ENCODE measurements at places on chromosomes 16 and 17.

DNA sequence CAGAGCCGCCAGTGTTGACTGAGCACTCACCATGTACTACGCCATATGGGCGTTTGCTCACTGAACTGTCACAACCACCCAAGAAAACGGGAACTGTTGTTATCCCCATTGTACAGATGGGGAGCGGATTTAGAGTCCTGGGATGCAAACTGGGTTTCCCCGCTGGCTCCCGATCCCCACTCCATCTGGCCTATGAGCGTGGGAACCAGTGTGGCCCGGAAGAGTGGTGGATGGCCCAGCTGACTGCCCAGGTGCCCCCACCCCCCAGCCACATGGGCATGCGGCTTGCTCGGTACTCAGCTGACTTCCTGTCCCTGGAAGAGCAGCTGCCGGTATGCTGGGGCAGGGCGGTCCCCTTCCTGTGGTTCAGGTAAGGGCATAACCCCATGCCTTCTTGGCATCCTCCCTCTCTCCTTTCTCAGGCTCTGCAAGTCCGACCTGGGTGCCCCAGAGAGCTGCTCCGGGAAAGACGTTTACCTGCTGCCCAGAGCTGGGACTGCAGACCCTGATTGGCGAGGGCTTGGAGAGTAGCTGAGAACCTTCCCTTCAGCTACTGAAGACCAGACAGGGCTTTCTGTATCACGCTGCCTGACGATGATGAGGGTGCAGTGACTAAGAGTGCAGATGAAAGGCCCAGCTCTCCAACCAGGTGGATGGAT, 16.2 kb downstream of the SOCS3 start:
- no peak for DNase-seq

DNA sequence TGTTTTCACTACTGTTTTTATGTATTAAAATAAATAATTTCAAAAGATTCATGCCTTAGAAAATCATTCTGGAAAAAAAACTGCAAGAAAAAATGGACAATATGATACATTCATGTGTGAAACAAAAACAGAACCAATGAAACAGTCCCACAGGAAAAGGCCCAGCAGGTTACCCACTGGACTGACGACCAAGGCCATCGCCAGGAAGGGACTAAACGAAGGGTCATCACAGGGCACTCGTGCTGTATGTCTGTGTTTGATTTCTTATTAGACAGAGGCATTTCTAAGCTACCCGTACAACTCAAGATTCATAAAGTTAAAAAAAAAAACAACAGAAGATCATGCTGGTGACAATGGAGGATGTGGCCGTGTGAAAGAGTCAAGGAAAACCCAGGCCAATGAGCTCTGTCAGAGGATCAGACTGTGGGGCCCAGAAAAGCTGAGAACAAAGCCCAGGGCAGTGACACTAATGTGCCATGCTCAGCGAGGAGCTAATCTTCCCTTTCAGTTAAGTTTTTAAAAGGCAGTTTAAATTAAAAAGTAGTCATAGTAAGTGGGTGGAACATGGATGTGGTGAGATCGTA, 31.8 kb downstream of the NSMCE1 start:
- DNase-seq, result no peak

DNA sequence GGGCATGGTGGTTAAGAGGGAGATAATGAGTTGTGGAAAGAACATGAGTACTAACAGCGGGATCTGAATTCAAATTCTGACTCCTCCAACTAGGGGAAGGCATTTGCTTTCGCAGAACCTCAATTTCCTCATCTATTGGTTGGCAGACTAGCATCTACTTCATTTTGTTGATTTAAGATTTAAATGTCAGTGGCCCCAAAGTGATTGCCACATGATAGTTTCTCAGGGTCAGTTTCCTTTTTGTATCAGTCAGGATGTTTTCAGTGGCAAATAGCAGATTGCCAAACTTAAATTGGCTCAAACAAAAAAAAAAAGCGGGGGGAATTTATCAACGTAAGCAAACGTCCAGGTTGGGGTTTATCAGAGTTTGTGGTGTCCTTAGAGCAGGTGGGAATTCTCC, 25.1 kb upstream of the NOS2 start:
- no peak for DNase-seq

DNA sequence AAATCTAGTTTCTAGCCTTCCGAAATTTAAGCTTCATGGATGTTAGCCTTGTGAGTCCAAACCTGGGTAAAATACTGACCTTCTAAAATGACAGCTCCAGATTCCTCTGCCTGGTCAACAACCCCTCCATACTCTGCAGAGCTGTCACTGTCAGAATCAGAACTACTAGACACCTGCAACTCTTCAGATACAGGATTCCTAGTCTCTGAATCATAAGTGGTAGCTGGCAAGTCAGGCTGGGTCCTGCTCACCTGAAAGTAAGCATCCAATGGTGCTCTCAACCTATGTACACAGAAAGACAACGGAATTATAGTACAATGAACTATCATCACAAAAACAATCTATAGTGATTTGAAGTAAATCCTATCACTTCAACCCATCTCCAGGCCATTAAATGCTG, 14.8 kb downstream of the RFWD3 start:
- no peak for DNase-seq

- no peak for DNase-seq
These were observed 8.4 kb downstream of the CDH11 start for GRCh38 chr16:65113441-65113840.

DNA sequence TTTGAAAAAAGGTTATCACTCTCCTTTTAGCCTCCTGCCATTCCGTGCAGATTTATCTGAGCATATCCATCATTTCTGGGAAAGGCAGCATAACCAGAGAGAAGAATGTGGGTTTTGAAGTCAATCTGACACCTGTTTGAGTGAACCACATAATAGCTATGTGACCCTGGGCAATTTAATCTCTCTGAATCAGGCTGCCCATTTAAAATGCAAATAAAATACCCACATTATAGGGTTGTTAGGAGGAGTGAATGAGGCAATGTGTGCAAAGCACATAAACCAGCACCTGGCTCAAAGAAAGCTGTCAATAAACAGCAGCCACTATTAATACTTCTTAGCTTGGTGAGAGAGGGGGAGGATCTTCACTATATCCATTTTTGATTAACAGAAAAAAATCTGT, 88.0 kb downstream of the CACNG1 start:
- no peak for DNase-seq

- DNase-seq, result peak; percentile 30
These were observed 242.3 kb downstream of the SEC14L1 start for GRCh38 chr17:77382966-77383612.

DNA sequence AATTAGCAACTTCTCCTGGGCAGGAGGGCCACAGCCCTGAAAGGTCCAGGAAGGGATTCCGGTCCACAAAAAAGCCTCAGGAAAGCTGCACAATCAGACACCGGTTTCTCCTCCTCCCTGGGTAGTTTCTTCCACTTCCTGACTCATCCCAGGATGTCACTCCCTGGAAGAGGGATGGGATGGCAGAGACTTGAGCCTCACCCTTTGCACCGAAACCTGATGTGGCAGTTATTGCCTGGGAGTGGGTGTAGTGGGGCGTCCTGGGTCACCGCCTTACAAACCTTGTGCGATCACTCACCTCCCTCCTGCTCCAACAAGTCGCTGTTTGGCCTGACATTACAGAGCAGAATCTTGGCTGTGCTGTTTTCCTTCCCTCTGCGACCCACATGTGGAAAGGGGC, 70.8 kb downstream of the LYRM1 start:
- no peak for DNase-seq

DNA sequence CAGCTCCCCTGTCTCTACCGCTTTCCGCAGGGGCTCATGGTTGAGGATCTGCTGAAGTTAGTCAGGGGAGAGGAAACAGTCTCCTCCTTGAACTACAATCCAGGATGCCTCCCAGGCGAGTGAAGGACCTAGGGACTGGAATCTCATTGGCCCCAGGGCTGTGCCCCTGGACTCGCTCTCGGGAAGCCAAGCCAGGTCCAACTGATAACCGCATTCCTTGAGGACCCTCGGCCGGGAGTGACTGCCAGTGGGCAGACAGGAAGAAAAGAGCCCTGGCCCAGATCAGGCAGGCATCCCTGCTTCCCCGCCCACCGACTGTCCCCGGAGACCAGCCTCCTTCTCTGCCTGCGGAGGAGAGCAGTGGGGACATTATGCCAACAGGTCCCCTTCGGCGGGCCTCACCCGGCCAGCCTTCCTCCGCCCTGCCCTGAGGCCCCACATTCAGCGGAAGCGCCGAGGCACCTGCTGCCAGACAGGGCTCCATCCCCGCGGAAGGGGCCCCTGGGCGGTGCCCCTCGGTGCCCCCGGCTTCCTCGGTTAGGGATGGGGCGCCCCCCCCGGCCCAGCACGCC, 776 bp downstream of the LRRC75A start:
- DNase-seq, result peak; percentile 18

GRCh38 chr17:40317345-40317873, 8.4 kb downstream of the RARA start:
- peak; percentile 27 for DNase-seq

DNA sequence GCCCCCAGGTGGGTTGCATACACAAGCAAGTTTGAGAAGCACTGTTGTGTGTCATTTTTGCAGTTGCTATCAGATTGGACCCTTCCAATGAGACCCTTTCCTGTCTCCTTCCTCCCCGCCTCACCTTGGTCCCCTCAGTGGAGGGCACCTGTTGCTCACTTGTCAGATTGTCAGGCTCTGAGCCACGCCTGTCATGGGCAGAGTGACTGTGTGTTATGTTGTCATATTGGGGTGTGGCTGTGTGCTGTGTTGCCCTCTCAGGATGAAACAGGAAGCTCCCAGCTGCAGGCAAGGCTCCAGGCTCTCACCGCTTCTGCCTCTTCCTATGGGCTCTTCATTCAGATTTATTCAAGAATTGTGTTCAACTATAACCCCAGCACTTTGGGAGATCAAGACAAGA, 302.9 kb downstream of the CPPED1 start:
- DNase-seq, result no peak

GRCh38 chr16:75333721-75334163, 82.3 kb upstream of the BCAR1 start:
- DNase-seq, result no peak

- DNase-seq, result no peak
These were observed 24.1 kb downstream of the ANKRD40 start for GRCh38 chr17:50683434-50684287.

DNA sequence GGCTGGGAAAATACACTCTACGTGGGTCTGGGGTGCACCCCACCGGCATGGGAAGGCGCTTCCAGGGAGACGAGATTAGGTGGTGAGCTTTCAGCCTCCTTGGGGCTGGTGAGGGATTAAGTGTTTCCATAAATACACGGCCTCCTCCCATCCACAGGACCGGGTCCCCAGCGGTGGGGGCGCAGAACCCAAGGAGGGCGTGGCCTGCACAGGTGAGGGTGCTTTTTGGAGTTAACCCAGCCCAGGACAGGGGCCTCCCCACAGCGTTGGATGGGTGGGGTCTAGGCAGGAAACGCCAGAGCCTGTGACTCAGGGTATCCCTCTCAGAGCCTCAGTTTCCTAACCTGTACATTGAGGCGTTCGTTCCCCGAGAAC, 1.1 kb downstream of the C16orf74 start:
- DNase-seq, result no peak

GRCh38 chr17:9241371-9241712, 220.0 kb downstream of the NTN1 start:
- no peak for DNase-seq

DNA sequence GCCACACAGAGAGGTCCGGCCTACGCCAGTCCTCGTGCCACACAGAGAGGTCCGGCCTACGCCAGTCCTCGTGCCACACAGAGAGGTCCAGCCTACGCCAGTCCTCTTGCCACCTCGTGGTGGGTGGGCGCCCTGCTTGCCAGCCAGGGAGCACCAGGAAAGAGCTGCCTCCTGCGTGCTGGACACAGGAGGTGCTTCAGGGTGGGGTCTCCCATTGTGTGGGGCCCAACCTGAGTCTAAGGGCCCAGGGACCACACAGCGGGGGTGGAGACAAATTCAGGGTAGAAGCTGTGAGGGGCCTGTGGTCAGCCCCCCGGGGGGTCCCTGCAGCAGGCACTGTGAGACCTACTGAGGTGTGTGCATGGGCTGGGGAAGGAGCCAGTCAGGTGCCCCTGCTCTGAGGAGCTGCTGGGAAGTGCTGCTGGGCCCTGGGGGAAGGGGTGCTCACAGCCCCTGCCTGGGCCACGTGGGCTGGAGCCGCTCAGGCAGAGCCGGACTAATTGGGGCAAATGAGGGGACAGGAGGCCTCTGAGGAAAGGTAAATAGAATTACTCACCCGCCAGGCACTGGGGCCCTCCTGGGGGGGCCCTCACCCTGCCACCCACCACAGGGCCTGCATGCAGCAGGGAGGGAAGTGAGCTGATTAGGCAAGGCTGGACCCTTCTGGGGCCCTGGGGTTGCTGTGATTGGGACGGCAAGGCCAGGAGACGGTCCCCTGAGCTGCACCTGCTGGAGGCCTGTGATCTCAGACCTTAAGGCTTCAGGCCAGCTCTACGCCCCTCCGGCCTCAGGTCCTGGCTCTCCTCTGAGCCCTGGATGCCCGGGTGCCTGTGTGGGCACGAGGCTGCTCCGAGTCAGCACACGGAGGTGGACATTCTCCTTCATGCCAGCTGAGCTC, 11.0 kb downstream of the GCGR start:
- no peak for DNase-seq

DNA sequence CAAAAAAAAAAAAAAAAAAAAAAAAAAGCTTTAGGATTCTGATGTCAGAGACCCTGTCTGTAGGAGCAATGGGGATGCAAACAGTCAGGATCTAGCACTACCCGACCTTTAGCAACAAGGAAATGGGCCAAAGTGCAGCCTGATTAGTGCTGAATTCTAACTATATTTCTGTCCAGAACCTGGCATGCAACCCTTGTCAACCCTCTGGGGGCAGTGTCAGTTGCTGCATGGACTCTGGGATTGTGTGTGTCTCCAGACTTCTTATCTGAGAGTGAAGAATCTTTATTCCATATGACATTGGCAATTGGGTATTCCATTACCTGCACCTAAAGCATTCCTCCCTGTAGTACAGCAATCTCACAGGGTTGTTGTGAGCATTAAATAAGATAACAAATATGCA, 120.3 kb upstream of the CRHR1 start:
- DNase-seq, result no peak

- no peak for DNase-seq
These were observed 57.2 kb downstream of the C16orf82 start for GRCh38 chr16:27123795-27124409.

DNA sequence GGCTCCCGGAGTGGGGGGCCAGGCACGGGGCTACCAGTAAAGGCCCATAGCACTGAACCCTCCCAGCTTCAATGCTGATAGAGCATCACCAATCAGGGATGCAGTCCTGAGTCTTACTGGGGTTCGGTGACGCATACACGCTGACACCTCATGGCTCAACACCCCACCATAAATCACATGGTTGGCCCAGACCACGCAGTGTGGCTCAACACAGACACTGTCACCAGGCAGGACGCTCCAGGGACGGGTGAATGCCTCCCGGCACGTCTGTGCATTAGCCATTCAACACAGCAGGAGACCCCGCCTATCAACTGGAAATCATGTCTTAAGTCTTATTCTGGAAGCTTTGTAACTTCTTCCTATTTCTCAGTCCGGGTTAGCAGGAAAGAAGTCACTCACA, 35.0 kb downstream of the NECAB2 start:
- DNase-seq, result no peak

Data from NCI-H2171 (cell line).